NCI-H510A treated with DMSO at 0.1 percent for 48 hours (cell line): ENCODE measurements at places on chromosomes 7 and 10.

DNA sequence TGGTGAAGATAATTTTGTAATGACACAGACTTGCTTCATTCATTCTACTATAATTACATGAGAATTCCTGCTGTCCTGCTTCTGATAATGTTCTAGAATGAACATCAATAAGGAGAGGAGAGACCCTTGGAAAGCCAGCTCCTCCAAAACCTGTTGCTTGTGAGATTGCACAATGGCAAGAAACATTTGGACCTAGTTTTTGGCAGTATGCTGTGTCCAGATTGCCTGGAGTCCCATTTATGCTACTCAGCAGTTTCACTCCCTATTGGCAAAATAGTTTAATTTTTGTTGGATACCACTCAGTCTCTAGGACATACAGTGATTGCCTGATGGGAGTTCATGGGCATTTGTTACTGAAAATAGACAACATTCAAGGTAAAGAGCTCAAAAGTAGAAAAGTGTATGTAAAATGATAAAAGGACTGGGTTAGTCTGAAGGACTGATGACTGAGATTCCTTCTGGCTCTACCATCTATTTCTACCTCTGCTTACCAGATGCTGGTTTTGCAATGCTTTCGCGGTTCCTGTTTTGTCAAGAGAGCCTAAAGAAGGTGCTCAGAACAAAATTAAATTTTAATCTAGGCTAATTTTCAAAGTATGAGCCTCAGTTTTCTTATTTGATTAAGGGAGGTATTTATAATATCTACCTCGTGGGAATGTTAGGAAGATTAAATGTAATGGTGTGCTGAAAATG lies 8.0 kb upstream of the ACTR3B start:
- no peak for DNase-seq

DNA sequence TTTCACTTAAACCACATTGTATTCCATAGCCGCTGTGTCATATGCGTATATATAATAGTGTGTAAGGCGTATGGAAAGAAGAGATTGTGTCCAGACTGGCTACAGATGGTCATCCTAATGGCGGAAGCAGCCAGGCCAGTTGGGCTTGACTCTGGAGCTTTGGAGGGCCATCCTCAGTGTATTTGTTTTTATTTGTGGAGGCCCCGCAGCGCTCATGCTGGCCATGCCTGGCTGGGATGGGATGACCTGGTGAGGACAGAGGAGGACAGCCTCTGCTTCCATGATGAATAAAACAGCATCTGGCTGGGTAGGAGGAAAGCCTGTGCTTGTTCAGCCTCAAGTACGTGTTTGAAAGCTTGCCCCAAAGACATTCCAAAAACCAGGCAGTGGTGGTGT lies 220.3 kb downstream of the EBF3 start:
- DNase-seq, result no peak

DNA sequence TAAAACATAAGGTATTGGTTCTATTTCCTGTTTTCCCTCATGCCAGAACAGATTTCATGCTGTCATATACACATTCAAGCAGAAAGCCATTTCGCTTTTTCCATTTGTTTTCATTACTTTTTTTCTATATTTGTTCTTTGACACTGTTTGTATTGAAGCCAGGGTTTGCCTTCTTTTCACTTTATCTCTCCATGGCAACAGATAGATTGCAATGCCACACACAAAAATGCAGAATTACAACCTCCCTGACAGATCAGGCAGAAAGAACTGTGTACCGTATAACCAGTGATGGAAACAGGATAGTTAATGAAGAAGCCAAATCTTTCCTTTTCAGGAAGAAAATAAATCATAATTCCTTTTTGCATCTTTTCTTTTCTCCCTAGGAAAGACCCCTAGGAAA lies 103.0 kb upstream of the PCGF5 start:
- DNase-seq, result no peak

- no peak for DNase-seq
Measured at GRCh38 chr10:61822781-61823230, 78.7 kb upstream of the ARID5B start.

DNA sequence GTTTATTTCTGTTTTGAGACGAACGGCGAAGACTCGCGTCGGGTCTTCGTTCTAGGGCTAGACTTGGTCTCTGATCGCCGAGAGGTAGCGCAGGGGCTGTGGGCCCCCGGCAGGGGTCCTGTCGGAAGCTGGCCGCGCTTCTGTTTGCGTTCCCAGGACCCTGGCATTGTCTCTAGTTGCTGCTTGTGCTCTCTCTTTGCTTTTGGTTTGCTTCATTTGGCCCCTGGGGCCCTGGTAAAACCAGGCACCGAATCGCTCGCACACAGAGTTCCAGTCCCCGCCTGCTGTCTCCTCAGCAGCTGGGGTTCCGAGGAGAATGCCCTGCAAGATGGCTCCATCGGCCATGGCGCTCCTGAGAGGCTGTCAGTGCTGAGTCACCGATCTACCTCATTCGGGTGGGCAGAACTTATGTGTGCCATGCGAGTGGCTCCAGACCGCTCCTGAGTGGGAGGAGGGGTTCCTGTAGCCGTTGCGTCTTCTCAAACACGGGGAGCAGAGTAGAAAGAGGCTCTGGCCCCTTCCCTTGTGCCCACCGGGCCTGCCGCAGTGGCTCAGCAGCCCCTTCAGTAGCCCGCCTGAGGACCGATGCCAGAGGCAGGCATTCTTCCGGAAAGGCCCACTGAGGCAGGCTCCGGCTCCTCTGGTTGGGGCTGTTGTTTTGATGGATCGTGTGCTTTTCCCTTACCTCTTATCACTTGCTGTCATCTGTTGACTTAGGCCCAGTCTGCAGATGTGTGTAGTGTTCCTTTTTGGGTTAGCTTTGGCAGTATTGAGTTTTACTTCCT lies 826 bp downstream of the CHPF2 start:
- no peak for DNase-seq

DNA sequence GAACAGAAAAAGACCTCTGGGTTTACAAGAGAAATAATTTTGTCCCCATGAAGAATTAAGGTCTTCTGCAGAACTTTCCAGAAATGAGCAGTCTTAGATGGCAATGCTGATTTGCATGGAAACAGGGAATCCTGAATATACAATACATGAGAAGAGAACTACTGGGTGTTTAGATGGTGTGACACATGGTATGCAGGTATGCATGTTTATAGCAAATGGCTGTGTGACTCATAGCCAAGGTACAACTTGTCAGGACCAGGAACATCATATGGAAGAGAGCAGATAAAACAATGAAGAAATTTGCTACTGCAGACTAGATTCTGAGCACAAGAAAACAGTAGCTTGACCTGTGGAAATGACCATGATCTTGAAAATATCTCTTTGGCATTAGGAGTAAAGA lies 907.8 kb downstream of the GATA3 start:
- DNase-seq, result no peak

DNA sequence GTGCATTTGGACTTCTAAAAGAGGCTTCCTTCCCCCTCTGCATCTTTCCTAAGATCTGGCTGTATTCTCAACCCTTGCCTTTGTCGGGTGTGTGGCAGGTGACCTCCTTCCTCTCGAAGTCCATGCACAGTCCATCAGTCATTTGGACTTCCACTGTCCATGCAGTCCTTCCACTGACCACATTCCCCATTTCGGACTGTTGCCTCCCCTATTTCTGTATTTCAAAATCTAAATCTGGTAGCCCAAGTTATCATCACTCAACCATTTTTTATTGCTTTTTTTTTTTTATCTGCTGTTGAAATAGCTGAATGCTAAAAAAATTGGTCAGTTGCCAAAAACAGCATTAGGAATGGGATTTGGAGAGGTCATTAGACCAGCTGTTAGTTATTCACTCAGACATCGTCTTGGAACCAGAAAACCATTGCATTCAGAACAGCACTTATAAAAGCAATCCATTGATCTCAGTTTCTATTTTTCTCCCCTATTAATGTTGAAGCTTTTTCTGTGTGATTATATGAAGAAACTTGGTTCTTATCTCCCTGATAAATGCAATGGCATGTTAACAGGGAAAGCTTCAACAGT lies 575.6 kb downstream of the KIF20B start:
- DNase-seq, result no peak

DNA sequence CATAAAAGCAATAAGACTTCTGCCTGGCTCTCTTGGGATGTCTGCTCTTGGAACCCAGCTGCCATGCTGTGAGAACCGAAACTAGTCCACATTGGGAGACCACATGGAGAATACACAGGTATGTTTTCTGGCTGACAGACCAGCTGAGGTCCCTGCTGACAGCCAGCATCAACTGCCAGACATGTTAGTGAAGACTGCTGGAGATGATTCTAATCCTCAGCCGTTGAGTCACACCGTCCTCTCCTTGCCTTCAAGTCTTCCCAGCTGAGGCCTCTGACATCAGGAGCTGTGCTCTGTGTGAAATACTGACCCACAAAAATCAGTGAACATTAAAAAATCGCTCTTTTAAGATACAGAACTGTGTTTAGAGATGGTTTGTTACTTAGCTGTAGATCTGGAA lies 36.9 kb upstream of the AGR2 start:
- DNase-seq, result no peak

DNA sequence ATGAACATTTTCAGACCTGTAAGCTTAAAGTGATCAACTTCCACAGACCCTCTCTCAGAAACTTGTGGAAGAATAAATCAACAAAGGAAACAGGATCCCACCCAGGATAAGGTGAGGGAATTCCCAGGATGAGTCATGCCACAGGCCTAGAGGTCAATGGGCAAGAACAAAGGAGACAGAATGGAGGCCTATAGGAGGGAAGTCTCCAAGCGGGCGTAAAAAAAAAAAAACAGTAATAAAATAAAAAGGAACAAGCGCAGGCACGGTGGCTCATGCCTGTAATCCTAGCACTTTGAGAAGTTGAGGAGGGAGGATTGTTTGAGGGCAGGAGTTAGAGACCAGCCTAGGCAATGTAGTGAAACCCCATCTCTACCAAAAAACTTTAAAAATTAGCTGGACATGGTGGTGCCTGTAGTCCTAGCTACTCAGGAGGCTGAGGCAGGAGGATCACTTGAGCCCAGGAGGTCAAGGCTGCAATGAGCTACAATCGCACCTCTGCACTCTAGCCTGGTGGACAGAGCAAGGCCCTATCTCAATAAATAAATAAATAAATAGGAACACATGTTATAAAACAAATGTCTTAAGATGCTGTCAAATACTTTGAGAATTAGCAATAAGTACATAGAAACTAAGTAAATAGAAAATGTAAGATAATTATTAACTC lies 8.4 kb downstream of the SORBS1 start:
- DNase-seq, result no peak
